B cell (primary cell): ENCODE measurements at places on chromosomes 6 and 20. TPM values are rescaled to one million over a fixed set of nuclear protein-coding genes. Genes with fewer than 3 reads are reported as not detected.

Gene GTF3C6
- 5.1 and 14.4 TPM in 2 replicates for polyA plus RNA-seq

Gene KCNQ5
- polyA plus RNA-seq: 2.3 and 4.1 TPM in 2 replicates

Gene GHRH
- not detected in 2 replicates for polyA plus RNA-seq

Gene SLC22A16
- polyA plus RNA-seq: not detected in 2 replicates

Gene XKR7
- polyA plus RNA-seq: 0.09 and 0.12 TPM in 2 replicates

Gene FAM209B
- 2.0 and 3.0 TPM in 2 replicates for polyA plus RNA-seq
